GM23248 (cell line): ENCODE measurements at places on chromosomes 1 and 21. TPM values are rescaled to one million over a fixed set of nuclear protein-coding genes. Genes with fewer than 3 reads are reported as not detected.
A peak's percentile ranks its signal among the peaks of the same experiment; 100 is the strongest.

Gene HSPA13
- polyA plus RNA-seq = 51.4 and 51.6 TPM in 2 replicates

- 0 out of 2 replicates have a peak, but pooled peaks cover 9% of the 10 kb centered on the region for H3K27me3 ChIP-seq
- H3K36me3 ChIP-seq = no peaks in the 10 kb centered on the region
- no peak for DNase-seq
- no peak overlapping the region for H3K4me3 ChIP-seq
Observed at GRCh38 chr1:233491953-233492620, 121.8 kb upstream of the KCNK1 start.

GRCh38 chr1:217363319-217363718 is 267.6 kb downstream of the GPATCH2 start:
- H3K4me1 ChIP-seq = no peaks in the 10 kb centered on the region
- no peaks in the 10 kb centered on the region for H3K27me3 ChIP-seq
- H3K36me3 ChIP-seq = no peaks in the 10 kb centered on the region
- H3K27ac ChIP-seq = no peak overlapping the region

Gene PROK1
- polyA plus RNA-seq = not detected in 2 replicates

Gene LAPTM5
- polyA plus RNA-seq = 0.36 and 0.74 TPM in 2 replicates

DNA sequence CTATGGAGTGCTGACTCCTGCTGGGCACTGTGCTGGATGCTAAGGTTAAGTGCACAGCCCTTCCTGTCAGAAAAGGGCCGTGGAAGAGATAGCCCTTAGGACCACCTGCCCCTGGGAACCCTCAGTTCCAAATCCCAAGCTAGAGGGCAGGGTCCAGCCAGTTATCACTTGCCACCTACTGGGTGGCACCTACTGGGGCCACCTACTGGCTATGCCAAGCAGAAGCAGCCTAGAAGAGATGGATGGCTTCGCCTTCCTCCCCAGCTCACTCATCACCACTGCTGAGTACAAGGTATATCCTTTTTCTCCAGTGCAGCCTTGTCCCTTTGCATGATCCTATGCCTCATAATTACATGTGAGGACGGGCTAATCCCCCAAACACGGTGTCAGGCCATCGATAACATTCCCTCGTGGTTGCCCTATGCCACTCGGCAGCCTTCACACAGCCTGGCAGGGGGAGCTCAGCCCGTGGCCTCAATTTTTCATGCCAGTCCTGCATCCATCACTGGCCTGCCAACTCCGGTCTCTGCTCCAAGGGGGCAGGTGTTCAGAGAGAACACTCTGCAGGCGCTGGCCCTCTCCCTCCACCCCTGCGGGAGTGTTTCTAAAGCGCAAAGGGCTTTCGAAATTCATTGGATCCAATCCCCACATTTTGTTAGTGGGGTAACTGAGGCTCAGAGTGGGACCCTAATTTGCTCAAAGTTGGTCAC is 49.0 kb downstream of the SYT2 start:
- no peaks in the 10 kb centered on the region for H3K36me3 ChIP-seq
- DNase-seq = peak; percentile 7
- H3K27me3 ChIP-seq = peaks cover 32% of the 10 kb centered on the region
- no peak overlapping the region for H3K4me3 ChIP-seq
- no peaks in the 10 kb centered on the region for H3K4me1 ChIP-seq

Gene RAD54L
- polyA plus RNA-seq = 4.4 and 4.9 TPM in 2 replicates

Gene ASPM
- polyA plus RNA-seq = 6.1 and 7.3 TPM in 2 replicates

DNA sequence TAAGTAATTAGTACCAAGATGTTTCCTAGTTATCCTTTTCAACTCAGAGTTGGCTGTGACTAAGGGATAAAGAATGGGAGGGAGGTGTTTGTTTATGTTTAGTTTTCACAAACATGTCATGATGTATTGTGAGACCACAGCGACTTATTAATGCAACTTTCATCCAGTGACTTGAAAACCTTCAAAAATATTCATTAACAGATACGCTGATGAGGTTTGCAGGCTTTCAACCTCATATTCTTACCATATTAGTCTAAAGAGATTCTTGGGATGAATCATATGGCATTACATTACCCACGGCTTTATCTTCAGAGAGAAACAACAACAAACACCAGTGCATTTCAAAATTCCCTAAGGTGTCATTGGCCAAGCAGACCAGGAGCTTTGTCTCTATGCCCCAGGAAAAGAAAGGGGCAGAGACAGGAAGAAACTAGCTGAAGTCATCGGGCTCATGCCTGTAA is 36.4 kb downstream of the PALMD start:
- peak; percentile 78 for DNase-seq
- H3K27me3 ChIP-seq = no peaks in the 10 kb centered on the region
- peak overlapping the region; percentile 52 for H3K27ac ChIP-seq
- no peak overlapping the region for H3K4me3 ChIP-seq
- H3K36me3 ChIP-seq = no peaks in the 10 kb centered on the region
- peaks cover 37% of the 10 kb centered on the region for H3K4me1 ChIP-seq

DNA sequence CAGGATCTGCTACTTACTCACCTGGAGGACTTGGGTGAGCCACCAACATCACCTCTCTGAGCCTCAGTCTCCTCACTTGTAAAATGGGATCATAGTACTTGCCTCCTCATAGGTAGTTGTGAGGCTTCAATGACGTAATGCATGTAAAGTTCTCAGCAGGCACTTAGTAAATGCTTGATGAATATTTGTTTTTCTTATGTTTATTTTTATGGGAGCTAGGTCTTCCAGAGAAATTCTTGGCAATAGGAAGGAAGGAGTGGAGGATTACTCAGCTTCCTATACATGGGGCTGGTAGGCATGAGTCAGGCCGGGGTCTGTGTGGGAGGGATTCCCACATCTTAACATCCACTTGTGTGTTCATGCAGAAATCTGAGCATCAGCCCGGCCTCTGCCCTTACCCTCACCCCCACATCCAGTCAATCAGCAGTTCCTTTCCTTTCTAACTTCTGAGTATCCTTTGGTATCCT is 95.4 kb upstream of the USP24 start:
- H3K27me3 ChIP-seq = no peaks in the 10 kb centered on the region
- peak overlapping the region; percentile 31 for H3K4me3 ChIP-seq
- peak overlapping the region; percentile 83 for H3K27ac ChIP-seq
- H3K4me1 ChIP-seq = peaks cover 16% of the 10 kb centered on the region

- peak; percentile 78 for DNase-seq
- H3K27me3 ChIP-seq = 0 out of 2 replicates have a peak, but pooled peaks cover 6% of the 10 kb centered on the region
- H3K27ac ChIP-seq = no peak overlapping the region
- no peaks in the 10 kb centered on the region for H3K4me1 ChIP-seq
Observed at GRCh38 chr1:234114648-234115307, 210.3 kb downstream of the SLC35F3 start.
